ENCODE measurements at places on chromosomes 16 and 17.
A peak's percentile ranks its signal among the peaks of the same experiment; 100 is the strongest.

DNA sequence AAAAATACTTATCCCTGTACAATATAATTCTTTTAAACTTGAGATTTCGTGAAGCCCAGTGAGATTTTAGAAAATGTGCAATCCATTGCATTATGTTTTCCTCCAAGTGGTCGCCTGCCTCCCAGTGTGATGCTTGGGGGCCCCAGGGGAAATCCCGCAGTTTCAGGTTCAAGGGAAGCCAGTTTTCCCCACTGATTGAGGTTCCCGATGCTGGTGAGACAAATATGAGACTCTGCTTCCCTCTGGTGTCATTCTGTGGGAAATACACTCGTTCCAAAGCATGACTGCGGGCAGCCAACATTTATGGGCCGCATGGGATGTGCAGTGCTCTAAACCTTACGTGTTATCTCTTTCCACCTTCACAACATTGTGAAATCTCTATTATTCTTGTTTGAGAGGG is 200.8 kb downstream of the PRKCB start:
- DNase-seq: peak; percentile 34

DNA sequence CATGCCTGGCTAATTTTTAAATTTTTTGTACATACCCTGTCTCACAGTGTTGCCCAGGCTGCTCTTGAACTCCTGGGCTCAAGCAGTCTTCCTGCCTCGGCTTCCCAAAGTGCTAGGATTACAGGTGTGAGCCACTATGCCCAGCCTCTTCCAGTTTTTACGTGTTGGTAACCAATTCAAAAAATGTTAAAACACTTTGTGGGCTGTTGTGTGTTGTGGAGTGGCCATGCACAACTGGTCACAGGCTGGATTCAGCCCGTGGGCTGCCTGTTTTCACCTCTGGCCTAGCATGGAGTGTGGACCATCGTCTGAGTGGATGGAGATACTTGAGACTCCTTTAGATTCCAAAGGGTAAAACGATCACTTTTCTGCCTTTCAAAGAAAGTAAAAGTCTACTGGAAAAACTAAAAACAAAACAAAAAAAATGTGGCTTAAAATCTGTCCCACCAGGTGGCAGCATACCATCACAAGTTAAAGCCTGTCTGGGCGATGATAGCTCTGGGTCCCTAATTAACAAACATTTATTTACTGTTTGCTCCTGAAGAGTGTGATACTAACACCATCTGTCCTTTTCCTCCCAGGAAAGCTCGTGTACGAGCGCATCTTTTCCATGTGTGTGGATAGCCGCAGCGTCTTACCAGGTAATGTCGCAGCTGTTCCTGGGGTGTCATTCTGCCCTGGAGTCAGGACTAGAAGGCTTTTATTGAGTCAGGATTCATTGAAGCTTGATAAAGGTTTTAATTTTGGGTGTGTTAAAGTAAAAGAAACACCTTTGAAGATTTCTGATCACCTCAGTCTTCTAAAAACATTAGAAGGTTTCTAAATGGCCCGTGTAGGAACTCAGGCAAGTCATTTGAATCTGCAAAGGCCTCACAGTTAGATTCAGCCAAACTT is 45.8 kb downstream of the VPS35L start:
- DNase-seq: peak; percentile 21

- no peak for DNase-seq
These were observed 18.9 kb upstream of the HERPUD1 start for GRCh38 chr16:56912746-56913708.

DNA sequence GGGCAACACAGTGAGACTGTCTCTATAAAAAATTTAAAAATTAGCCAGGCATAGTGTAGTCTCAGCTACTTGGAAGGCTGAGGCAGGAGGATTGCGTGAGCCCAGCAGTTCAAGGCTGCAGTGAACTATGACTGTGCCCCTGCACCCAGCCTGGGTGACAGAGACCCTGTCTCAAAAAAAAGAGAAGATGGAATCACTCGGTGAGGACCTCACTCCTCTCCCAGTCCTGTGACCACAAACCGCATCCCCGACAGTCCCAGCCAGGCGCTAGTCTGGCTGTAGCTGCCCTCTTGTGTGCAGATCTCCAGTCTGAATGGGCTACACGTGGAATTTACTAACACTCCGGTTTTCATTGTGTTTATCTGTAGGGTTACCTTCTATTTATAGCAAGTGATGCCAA is 11.1 kb downstream of the DEXI start:
- DNase-seq: no peak

DNA sequence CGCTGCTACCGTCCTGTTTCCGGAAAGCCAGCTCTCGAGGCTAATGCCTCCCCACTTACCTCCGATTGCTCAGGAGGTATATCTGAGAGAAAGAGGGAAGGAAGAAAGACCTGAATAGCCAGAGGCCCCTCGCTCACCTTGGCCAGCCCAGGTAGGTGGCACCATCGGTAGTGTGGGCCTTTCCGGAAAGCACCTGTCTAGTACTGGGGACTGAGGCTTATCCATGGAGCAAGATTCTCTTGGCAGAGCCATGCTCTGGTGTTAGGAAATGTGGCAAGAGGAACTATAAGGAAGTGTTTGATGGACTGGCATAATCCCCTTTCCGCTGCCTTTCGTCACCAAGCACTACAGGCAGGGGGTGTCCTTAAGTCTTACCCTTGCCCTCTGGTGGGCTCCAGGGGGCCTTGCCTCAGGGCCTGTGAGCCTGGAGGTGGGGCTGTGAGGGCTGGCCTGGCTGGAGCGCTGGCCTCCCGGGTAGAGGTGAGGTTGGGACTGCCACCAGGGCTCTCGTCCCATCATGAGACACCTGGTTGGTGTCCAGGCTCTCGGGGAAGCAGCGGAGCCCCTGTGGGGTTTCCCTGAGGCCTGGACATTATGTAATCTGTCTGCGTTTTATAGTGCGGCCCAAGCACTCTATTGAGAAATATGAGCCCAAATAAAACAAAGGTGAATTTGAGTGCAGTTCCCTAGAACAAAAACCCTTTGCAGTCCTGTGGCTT is 2.9 kb downstream of the CMIP start:
- no peak for DNase-seq

- DNase-seq: no peak
These were observed 471 bp downstream of the PARD6A start for GRCh38 chr16:67661101-67661761.

DNA sequence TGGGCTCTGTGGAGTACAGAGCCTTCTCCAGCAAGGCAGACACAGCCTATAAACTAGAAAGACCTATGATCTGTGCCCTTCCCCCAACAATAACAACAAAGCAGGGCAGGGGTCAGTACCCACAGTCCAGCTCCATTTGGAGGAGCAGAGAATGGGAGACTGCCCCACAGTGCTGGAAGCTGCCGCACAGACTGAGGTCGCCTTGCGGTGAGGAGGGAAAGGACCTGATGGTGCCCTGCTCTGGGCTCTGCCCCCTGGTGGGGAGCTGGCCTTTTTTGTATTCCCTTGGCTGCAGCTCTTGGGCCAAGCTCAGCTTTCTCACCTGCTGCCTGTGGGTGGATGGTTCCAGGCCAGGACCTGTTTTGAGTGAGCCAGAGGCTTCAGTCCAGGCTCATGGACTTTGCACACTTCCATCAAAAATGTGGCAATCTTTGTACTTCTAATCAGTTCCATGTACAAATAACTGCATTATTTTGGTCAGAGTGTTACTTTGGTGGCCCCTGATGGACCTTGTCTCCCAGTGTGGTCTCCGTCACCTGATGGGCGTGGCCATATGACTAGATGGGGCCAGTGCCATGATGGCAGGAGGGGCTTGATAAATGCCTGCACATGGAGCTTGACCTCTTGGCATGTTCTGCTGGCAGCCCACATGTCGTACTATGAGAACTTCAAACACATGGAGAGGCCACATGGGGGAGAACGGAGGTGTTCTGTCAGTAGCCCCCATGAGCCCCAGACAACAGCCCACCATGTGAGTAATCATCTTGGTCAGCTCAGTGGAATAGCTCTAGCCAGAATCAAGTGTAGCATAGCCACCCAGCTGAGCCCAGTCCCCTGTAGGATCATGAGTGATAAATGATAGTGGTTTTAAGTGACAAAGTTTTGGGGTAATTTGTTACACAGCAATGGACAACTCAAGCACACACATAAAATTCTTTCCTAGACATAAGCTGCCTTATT is 24.2 kb downstream of the B9D1 start:
- peak; percentile 61 for DNase-seq

- DNase-seq: peak; percentile 20
These were observed 46.6 kb downstream of the PECAM1 start for GRCh38 chr17:64343833-64344637.

DNA sequence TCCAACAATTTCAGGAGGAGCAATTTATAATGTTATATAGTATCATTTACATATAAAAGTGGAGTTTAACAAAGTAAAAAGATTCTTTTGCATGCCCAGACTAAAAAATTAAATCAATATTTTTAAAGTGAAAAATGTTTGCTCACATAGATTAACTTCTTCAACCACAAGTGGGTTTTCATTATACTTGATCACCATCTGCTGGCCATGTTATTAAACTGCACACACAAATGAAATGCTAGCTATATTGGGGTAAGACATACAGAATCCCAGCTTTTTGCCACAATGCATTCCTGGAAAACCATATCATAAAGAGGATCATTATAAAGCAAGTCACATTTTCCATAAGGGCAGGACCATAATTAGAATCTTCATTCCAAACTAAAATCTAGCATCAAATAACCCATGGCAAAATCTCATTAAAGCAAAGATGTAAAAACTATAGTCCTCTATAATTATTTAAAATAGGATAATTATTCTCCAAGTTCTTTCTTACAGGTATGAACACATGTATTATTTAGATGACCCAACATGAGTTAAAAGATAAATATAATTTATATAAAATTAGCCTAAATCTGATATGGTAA is 26.3 kb downstream of the CEP112 start:
- peak; percentile 35 for DNase-seq

DNA sequence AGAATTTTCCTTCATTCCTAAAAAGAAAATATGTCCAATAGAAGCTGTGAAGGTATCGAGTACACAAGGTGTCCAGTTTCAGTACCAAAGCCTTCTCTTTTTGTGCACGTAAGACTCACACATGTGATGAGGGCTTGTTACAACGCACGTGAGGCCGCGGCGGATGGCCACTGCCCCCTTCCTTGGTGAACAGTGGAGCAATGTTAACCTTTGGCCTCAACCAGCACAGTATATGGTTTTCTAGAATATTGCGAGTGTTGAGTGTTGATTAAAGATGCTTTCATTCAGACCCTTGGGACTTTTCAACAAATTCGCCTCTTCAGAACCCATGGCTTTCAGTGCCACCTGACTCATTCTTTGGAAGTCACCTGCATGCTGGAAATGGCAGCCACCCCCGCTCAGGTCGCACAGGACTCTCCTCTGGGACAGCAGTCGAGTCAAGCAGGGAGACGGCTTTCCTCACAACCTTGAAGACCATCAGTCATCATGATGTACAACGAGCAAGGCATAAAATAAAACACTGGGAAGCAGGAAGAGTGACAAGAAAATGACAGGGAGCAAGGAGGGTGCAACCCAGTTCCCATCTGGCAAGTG is 14.5 kb downstream of the MAP1LC3B start:
- DNase-seq: no peak

GRCh38 chr16:3317315-3317999 is 12.2 kb downstream of the ZNF75A start:
- DNase-seq: no peak

DNA sequence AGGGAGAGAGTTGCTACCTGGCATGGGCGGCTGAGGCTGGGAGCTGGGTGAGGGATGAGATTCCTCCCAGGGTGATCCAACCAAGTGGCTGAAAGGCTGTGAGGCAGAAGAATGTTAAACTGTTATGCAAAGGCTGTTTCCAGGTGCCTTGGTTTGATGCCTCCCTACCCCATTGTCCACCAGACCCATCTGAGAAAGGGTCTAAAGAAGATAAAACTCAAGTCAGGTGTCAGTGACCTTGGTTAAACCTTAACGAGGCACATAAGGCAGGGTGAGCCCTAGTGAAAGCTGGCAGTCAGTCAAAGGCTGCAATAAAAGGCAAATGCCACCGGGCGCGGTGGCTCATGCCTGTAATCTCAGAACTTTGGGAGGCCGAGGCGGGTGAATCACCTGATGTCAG is 23.8 kb downstream of the LDHD start:
- DNase-seq: no peak

DNA sequence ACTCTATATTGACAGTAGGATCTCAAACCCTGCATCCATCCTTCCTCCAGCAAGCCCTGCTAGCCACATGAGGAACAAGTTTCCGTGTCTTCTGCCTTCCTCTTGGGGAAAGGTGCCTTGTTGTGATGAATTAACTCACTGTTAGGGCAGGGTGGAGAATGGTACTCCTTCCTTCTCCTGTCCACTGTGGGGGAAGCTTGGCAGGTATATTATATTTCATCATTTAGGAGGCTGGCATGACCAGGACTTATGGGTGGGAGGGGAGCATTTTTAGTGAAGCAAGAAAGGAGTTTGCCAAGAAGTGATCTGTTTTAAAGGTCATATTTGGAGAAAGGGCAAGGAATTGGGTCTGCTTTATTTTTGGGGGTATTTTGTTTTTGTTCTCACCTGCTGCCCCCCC is 9.3 kb upstream of the CDC6 start:
- no peak for DNase-seq

GRCh38 chr16:69888005-69888590 is 63.0 kb upstream of the CLEC18A start:
- no peak for DNase-seq

DNA sequence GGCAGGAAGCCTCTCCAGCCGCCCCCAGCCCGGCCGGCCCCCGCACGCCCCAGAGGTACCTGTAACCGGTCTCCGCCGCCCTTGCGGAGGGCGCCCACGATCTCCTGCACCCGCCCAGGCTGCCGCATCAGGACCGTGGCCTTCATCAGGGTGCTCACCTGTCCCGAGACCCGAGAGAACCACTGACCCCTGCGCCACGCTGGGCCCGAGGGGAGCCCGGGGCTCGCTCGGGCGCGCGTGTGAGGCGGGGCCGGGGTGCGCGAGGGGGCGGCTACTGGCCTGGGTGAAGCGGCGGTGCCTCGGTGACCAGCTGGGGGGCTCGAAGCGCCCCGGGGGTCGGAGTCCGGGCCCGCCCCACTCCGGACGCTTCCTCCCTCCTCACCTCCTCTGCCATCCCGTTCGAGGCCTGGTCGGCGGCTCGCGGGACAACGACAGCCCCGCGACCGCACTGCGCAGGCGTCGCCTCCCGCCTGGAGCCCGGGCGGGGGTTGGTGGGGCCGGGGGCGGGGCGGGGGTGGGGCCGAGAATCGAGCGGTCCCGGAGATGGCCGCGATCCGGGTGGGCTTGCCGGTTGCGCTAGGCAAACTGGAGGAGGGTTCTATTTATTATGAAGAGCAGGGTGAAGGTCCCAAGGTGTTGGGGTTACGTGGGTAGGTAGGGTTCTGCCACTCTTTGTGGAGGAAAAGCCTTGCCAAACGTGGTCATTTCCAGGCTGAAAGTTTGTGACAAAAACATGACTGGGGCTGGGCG is at the start of gene NT5C3B:
Gene NT5C3B (minus strand): TSS at position 433 of the 750 bp plus-strand sequence. CDS start 39 bp downstream, at position 394.
- DNase-seq: peak; percentile 60

DNA sequence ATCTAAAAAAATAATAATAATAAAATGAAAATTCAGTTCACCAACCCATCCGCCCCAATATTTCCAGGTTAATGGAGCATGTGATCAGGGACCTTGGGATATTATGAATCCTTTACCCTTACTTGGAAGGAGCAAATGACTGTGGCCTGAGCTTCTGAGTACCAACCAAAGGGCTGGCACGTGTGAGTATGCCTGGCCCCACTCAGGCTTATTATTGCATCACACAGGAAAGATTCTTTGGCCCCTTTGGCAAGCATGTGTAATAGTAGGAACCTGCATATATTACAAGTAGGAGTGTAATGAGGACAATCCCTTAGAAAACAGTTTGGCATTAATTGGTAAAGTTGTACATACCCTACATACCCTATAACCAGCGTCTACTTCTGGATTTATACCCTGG is 7.2 kb upstream of the C17orf78 start:
- DNase-seq: no peak

Data from CD4-positive, alpha-beta T cell treated with Interleukin-6 at 100 ng/mL for 8 hours (primary cell).